Kidney capillary endothelial cell (primary cell): ENCODE measurements at places on chromosomes 11 and 22.

DNA sequence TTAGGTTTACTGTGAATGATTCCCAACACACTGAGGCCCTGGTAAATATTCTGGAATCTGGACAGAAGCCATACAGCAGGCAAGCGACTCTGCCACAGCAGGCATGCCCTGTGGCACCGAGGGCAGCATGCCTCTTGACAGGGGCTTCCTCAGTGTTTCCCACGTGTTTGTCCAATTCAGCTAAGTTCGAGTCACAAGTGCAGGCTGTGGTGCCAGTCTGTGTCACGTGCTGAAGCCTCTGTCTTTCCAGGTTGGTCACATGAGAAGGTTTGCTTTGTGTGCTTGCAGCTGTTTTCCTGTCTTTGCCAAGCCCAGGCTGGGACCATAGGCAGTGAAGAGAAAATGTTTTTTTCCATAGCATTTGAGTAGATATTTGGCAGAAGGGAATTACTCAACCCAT is 2.4 kb upstream of the PPFIBP2 start:
- DNase-seq: no peak

DNA sequence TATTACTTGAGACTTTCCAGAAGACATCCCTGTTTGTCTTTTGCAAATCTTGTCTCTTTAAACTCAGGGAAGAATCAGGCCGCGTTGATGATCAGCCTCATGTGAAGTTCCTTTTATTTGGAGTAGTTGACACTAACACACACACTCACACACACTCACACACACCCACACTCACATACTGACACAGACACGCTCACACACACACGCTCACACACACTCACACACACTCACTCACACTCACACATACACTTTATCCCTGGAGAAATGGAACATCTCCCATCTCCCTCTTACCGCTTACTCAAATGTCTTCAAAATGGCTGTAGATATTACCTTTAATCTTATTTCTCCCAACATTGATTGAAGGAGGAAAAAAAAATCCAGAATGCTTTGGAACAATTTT is 129.0 kb downstream of the PKNOX2 start:
- DNase-seq: no peak

DNA sequence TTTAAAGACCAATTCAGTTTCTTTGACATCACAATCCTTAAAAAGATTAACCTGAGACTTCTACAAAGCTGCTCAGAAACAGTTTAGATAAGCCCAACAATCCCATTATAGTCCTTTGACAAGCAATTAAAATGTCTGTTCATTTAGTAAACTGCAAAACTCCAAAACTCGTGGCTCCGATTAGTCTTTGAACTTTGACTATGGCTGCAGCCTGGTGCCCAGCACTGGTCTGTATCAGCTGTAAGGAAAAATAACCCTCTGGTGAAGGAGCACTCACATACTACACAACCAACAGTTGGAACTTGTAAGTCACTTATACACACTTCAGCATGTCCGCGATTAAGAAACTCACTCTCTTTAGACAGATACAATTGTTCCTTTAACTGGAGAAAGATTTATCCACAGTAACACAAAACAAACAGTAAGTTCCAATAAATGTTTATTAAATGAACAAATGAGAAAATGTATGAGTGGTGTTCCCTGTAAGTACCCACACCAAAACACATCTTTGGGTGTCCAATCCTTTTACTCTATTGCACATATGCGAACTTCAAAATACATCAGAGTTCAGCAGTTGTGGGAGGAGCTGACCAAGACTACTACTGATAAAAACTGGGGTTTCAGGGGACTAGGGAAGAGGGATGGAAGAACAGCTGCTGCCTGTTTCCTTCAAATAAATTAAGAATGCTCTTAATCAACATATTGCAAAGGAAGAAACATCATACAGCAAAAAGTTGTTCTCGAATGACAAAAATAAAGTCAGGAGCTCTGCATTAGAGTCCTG is 36.4 kb downstream of the PITPNB start:
- no peak for DNase-seq

DNA sequence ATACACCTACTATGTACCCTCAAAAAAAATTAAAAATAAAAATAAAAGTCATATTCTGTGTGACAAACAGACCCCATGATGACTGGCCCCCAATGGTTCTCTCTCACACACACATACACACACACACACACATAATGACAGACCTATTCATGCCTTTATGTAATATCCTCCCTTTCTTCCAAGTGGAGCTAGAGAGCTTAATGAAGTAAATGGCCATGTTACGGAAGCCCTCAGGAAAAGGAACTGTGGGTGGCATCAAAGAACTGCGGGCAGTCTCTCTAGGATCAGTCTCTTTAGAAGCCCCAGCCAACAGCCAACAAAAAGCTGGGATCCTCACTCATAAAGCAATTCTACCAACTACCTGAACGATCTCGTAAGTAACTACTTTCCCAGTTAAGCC is 125.5 kb downstream of the SIK3 start:
- DNase-seq: peak; percentile 23

DNA sequence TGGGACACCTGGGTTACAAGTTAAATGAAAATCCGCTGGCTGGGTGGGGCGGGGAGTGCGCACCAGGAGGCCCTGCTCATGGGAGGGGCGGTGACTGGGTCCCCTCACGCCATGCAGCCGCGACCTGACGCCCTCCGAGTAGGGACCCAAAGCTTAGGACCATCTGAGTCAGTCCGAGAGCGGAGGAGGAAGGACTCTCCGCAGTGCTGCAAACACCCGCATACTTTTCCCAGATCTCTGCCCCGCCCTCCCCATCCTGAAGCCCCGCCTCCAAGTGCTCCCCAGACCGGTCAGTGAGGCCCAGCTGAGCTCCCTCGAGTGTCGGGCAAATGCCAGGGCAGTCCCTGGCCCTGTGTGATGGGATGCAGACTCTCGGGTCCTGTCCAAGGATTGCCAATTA is 6.6 kb upstream of the FLI1 start:
- DNase-seq: no peak

GRCh38 chr11:72584293-72584938 is 89.8 kb downstream of the PDE2A start:
- no peak for DNase-seq

DNA sequence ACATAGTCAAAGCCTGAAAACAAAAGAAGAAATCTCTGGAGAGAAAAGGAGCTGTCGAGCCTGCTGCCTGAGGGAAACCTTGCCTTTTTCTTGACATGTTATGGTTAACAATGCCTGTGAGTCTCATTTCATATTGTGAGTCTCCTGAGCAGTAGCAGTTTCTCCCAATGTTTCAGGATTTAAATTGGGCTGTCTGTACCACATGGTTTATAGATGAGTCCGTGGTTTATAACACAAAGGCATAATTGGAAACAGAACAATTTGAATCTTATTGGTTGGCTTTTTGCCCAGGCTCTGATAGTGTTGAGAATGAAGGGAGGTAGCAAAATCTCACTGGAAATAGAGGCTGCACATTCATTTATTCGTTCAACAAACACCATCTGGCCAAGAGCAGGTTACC is 540.9 kb downstream of the RAB38 start:
- DNase-seq: no peak

DNA sequence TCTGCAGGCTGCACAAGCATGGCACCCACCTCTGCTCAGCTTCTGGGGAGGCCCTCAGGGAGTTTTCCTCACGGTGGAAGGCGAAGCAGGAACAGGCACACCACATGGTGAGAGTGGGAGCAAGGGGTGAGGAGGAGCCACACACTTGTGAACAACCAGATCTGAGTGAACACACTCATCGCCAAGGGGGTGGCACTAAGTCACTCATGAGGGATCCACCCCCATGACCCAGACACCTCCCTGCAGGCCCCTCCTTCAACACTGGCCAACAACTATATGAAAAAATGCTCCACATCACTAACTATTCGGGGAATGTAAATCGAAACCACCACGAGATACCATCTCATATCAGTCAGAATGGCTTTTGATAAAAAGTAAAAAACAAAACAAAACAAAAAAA is 722 bp upstream of the KRTAP5-2 start:
- no peak for DNase-seq

DNA sequence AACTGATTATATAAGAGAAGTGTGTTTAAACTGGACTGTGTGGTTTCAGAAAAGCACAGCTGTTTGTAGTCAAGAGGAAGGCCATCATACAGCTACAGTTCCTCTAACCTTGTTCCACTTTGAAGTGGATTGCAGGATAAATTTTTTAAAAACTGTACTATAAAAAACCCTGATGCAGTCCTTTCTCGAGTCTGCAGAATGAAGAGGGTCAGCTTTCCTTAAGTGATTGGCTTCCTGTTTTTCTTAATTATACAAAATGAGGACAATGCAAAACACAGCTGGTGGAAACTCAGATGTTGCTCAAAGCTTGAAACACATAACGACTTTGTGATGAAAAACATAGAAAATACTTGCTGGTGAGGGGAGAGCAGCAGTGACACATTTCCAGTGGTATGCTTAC is 1060.5 kb downstream of the DLG2 start:
- no peak for DNase-seq

DNA sequence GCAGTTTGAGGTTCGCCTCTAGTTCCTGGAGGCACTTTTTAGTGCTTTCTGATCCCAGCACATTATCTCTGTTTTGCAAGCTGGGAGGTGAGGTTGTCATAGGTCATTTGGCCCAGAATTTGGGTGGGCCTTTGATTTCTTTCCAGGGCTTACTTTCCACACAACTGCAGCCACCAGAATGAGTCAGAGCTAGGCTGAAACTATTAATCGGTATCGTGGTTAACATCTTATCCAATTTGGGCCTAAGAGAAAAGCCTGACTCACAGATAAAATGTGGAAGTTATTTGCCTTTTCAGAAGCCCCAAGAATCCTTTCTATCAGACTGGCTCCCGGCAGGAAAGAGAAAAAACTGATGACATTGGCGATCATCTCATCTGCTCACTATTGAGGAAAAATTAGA is 166.4 kb downstream of the KIRREL3 start:
- DNase-seq: no peak

DNA sequence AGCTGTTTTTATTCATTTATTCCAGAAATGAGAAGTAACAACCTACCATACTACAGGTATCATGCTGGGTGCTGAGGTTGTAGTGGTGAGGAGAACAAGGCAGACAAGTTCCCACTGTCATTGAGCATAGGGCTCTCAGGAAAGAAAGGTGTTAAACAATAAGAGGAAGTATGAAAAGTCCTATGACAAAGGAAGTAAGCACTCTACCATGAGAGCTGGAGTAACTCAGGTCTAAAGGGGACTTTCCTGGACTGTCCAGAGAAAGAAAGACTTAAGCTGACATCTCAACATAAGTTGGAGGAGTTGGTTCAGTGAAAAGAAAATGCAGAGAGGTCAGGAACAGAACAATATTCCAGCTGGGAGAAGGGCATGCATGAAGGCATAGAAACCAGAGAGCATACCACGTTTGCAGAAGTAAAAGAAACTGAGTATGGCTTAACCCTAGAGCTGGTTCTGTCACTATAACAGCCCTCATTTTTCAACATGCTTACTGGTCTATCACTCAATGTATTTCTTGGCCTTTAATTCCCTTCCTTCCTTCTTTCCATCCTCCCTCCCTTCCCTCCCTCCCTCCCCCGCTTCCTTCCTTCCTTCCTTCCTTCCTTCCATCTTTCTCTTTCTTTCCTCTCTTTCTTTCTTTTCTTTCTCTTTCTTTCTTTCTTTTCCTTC is 137.8 kb upstream of the BDNF start:
- DNase-seq: no peak

DNA sequence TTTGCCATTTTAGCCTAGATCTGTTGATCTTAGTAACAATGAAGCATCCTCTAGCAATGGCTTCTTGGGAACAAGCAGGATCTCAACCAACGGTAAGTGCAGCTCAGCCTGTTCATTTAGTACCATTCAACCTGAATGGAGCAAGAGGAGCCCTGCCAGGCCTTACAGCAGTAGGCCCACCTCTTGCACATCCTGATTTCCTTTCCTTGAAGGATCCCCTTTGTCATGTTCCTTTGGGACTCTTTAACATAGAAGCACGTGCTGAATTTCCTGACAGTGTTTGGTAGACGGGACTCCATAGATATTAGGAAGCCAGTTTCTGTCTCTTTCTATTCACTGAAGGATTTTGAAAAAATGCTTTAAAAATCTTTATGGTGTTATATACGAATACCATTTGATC is 1.5 kb downstream of the PIWIL4 start:
- DNase-seq: no peak

DNA sequence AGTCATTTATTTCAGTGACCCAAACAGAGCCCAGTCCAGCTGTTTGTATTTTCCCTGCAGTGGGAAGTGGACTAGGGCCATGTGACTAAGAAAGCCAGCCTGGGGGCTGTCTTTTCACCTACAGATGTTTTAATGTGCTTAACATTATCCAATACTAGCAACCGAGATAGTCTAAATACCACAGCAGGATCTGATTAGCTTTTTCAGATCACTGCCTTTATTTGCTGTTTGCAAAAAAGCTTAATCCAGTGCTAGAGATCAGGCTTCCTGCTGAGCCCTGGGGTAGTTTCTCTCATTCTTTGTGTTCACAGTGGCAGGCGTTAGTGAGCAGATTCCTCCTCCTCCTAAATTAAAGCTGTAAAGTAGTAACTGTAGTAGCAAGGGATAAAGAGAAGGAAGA is 35.0 kb downstream of the ZC3H12C start:
- no peak for DNase-seq

- DNase-seq: no peak
Measured at GRCh38 chr11:128419012-128419767, 168.2 kb downstream of the ETS1 start.

DNA sequence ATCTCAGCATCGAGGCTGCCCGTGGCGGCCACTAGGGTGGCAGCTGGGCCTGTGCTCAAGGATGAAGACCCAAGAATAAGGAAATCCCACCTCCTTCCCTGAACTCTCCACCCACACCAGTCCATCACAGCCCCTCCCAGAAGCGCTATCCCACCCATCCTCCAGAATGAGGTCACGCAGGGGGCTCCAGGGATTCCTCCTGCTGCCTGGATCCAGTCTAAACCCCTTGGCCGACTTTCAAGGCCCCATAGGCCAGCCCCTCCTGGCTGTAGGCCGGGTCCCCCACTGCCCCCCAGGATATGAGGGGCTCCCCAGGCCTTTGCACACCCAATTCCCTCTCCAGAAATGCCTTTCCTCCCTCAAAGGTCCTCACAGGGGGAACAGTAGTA is 19.0 kb upstream of the SCGB1A1 start:
- DNase-seq: no peak

DNA sequence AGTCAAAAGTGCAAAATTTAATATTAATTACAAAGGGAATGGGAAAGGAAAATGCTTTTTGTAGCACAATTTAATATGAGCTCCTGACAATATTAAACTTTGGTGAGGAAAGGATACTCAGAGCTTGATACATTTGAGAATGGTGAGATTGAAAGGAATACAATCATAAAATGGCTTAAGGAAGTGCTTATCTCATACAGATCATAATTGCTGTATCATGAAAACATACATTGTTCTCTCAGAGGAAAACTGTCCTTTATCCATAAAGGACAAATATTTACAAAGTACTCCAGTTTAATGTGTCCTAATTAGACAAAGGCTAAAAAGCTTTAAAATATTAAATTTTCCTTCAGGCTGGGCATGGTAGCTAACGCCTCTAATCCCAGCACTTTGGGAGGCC is 260.4 kb downstream of the TMEM135 start:
- no peak for DNase-seq

GRCh38 chr22:24977370-24978221 is 25.1 kb downstream of the KIAA1671 start:
- DNase-seq: no peak
